ENCODE measurements at places on chromosomes 5 and 9.

- H3K4me3 ChIP-seq, result no peak overlapping the region
- H3K36me3 ChIP-seq, result no peaks in the 10 kb centered on the region
- DNase-seq, result no peak
- no peaks in the 10 kb centered on the region for H3K27me3 ChIP-seq
- no peaks in the 10 kb centered on the region for H3K4me1 ChIP-seq
Observed at GRCh38 chr5:109049565-109049964, 301.9 kb downstream of the FER start.

DNA sequence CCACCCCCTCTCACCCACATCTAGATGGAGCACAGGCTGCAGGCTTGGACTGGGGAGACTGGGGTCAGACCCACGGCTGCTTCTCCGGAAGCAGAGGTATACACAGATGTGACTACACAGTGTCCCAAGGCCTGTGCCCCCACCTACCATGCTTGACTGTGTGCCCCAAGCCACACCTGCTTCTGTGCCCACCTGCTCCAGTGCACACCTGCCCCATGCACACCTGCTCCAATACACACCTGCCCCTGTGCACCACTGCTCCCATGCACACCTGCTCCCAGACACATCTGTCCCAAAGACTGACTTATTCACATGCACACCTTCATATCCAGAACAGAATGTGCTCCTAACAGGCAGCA, 5.5 kb upstream of the COL5A1 start:
- H3K27ac ChIP-seq, result no peak overlapping the region
- DNase-seq, result no peak
- H3K4me3 ChIP-seq, result no peak overlapping the region

DNA sequence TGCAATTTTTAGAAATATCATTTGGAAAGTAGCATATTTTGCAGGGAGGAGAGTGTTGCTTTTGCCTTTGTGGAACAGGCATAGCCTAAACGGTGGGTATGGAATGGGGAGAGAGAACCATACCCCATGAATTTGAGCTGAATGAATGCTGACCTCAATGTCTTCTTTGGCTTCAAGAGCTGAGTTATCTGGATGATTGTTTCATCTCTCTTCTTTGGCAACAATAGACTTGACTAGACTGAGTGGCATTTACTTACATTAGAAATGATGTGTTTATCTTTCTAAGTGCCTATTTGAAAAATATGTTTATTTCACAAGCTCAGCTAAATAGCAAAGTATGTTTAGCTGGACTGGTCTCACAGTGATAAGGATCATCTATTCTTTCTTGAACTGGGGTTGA, 42.8 kb downstream of the SPEF2 start:
- no peaks in the 10 kb centered on the region for H3K36me3 ChIP-seq
- H3K4me1 ChIP-seq, result no peaks in the 10 kb centered on the region
- H3K27me3 ChIP-seq, result no peaks in the 10 kb centered on the region
- no peak overlapping the region for H3K4me3 ChIP-seq
- DNase-seq, result no peak

DNA sequence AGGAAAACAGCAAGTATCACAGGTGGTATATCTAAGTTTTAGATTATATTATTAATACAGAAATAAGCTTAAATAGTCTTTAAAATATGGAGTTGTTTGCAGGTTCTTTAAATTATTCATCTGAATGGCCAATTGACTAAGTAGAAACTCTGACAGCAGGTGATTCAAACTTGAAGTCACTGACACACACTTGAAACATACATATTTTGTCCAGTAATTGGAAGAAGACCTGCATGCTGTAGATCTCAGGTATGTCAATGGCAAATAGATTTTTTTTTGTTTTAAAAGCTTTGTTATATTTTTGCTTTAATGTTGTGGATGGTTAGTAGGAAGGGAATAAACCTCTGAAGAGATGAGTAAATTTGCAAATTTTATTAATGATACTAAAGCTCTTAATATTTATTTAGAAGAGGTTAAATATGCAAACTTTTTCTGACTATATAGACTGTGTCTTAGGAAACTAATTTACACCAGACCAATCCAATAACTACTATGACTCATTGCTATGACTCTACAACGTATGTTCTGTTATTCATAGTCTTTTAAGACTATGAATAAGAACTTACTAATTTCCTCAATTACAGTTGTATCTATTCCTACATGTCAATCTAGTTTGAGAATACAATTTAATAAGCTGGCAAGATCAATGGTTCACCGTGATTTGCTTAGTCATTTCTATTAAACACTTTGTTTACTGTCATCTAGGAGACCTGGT, 53.9 kb upstream of the RORB start:
- no peaks in the 10 kb centered on the region for H3K4me1 ChIP-seq
- no peak for DNase-seq
- no peaks in the 10 kb centered on the region for H3K36me3 ChIP-seq
- H3K27ac ChIP-seq, result no peak overlapping the region
- no peak overlapping the region for H3K4me3 ChIP-seq

GRCh38 chr5:375336-375920, 53.9 kb downstream of the AHRR start:
- no peaks in the 10 kb centered on the region for H3K27me3 ChIP-seq
- DNase-seq, result no peak
- H3K36me3 ChIP-seq, result no peaks in the 10 kb centered on the region
- no peak overlapping the region for H3K4me3 ChIP-seq
- no peak overlapping the region for H3K27ac ChIP-seq

- no peak for DNase-seq
- H3K27ac ChIP-seq, result no peak overlapping the region
- no peaks in the 10 kb centered on the region for H3K4me1 ChIP-seq
- H3K27me3 ChIP-seq, result no peaks in the 10 kb centered on the region
- H3K4me3 ChIP-seq, result no peak overlapping the region
Observed at GRCh38 chr5:139863361-139863760, 67.8 kb downstream of the PSD2 start.
